Chondrocyte (in vitro differentiated cells): ENCODE measurements at places on chromosomes 11 and 22. TPM values are rescaled to one million over a fixed set of nuclear protein-coding genes. Genes with fewer than 3 reads are reported as not detected.

GRCh38 chr11:11346303-11346702, 6.7 kb downstream of the CSNK2A3 start:
- DNase-seq, result no peak

GRCh38 chr22:37870273-37870672, 21.1 kb downstream of the EIF3L start:
- DNase-seq, result no peak

GRCh38 chr11:7605186-7605943, 67.9 kb downstream of the CYB5R2 start:
- DNase-seq, result no peak

Gene ROBO4
- not detected in 3 replicates for total RNA-seq

Gene ELFN2
- total RNA-seq, result 0.65 to 1.2 TPM (median 1.1 TPM) in 3 replicates
